Caudate nucleus (tissue), 63 donors: ENCODE measurements at places on chromosomes 11 and 22.

GRCh38 chr22:49179886-49180682 lies 647.6 kb downstream of the BRD1 start:
- DNase-seq = no peak

DNA sequence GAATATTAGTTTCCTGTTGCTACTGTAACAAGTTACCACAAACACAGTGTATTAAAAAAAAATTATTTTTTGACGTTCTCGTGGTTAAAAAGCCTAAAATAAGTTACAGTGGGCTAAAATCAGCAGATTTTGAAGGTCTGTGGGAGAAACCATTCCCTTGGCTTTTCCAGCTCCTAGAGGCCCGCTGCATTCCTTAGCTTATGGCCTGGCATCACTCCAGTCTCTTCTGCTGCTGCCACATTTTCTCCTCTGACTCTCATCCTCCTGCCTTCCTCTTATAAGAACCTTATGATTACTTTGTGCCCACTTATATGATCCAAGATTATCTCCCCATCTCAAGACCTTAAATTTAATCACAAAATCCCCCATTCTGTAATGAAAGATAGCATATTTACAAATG lies 392.7 kb downstream of the GUCY1A2 start:
- DNase-seq = no peak

DNA sequence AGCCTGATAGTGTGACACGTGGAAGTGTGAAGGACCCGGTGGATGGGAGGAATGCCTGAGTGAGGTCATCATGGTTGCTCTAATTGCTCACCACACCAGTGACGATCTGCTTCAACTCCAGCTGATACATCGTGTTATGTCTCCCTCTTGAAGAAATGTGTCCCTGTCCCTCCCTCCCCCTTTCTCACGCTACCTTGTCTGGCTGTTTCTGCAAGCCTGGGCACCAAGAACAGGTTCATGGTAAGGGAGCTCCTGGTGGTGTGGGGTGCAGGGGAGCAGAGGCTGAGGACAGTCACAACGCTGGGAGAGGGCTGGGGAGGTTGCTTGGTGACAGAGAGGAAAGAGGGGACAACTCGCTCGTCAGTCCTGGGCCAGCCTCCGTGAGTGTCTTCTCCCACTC lies 413.4 kb downstream of the SOX6 start:
- no peak for DNase-seq

GRCh38 chr11:14203321-14203720 lies 155.7 kb downstream of the RRAS2 start:
- no peak for DNase-seq

GRCh38 chr11:1859004-1859403 lies 6.1 kb downstream of the LSP1 start:
- no peak for DNase-seq

GRCh38 chr11:18280438-18281045 lies 14.5 kb downstream of the SAA1 start:
- DNase-seq = no peak

- DNase-seq = peak; percentile 9
These were observed 172.8 kb downstream of the RRAS2 start for GRCh38 chr11:14186046-14186775.
